Stimulated activated CD4-positive, alpha-beta T cell treated with anti-CD3 and anti-CD28 coated beads, Interleukin-4, amount 100 ng/mL, for 4 hours (primary cell): ENCODE measurements at places on chromosomes 4 and X.

DNA sequence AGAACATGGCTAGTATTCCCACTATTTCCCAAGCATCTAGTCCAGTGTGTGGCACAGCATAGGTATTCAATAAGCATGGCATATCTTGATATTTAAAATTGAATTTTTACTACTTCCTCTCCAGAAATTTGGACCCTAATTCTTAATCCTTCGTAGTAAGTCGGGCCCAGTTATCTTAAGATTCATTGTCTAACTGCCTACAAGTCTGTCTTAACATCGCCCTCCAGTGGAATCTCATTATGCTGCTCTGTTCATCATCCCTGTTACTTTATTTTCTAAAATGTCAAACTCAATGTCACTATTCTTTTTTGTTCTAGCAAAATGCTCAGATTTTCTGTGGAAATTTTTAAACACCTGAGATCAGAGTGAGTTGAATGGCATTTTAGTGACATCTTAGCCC is 606.2 kb downstream of the KLHL13 start:
- no peak for DNase-seq

DNA sequence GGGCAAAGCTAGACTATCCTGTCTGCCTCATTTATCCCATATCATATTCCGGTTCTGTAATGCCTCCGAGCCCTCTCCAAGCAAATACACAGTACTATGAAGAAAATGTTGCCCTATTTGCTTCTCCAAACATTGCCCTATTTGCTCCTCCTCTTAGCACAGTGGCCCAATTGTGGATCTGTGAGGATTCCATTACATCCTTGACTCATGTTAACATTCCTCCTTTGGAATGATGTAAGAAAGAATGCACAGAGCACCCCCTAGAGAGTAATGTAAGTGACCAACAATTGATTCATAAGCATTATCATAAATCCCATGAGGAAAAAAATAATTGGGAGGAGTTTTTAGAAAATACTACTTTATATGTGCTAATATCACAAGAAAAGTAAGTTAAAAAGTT is 11.3 kb upstream of the BTC start:
- DNase-seq: no peak

GRCh38 chrX:356385-357034 is 30.2 kb downstream of the PPP2R3B start:
- DNase-seq: no peak

- DNase-seq: peak; percentile 78
These were observed 58.1 kb downstream of the MAML3 start for GRCh38 chr4:140095694-140096482.

- DNase-seq: no peak
These were observed 211.8 kb downstream of the PPP3CA start for GRCh38 chr4:101135371-101136010.

DNA sequence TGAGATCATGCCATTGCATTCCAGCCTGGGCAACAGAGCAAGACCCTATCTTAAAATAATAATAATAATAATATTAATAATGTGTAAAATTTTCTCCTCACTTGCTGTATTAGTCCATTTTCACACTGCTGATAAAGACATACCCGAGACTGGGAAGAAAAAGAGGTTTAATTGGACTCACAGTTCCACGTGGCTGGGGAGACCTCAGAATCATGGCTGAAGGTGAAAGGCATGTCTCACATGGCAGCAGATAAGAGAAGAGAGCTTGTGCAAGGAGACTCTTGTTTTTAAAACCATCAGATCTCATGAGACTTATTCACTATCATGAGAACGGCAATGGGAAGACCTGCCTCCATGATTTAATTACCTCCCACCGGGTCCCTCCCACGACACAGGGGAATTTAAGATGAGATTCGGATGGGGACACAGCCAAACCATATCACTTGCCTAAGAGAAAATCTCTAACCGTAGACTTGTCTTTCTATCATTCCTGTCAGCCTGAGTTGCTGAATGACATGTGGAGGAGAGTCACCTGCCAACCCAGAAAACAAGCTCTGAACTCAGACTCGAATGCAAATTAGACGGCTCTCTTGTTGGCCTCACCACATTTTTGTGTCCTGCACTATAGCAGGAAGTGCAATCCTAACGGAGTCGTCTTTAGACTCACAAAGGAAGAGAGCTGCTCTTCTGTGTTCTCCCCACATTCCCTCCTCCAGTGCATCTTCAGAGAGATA is 51.9 kb upstream of the DCTD start:
- DNase-seq: no peak

GRCh38 chr4:89337681-89338080 is 30.1 kb upstream of the GPRIN3 start:
- DNase-seq: no peak
